Stimulated activated CD4-positive, alpha-beta T cell treated with anti-CD3 and anti-CD28 coated beads, Interleukin-2, amount 100 ng/mL, for 24 hours (primary cell): ENCODE measurements at places on chromosomes 11 and 22.

DNA sequence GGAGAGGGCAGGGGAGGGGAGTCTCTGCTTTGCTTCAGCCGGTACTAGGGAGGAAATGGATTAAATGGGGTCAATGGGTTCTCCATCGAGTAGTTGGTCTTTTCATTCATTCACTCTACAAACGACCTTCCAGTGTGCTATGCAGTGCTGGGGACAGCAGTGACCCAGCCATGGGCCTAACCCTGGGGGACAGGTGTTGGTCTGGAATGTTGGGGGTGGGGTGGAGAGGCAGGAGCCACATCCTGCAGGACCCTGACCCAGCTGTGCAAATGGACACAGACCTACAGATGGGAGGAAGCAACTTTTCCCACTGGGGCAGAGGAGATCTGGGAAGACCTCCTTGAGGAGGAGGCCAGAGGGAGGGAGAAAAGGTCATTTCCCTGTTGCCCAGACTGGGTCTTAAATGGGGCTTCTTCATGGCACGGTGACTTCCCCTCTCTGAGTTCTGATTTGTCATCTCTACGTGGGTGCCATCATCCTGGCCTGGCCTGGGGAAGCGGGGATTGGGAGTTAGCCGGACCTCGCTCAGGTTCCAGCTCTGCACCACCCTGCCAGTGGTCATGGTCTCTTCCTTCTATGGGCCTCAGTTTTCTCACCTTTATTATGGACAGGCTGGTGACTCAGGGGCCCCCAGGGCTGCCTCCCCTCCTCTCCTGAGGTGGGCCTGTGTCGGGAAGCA lies 2.0 kb downstream of the CYTH4 start:
- no peak for DNase-seq

DNA sequence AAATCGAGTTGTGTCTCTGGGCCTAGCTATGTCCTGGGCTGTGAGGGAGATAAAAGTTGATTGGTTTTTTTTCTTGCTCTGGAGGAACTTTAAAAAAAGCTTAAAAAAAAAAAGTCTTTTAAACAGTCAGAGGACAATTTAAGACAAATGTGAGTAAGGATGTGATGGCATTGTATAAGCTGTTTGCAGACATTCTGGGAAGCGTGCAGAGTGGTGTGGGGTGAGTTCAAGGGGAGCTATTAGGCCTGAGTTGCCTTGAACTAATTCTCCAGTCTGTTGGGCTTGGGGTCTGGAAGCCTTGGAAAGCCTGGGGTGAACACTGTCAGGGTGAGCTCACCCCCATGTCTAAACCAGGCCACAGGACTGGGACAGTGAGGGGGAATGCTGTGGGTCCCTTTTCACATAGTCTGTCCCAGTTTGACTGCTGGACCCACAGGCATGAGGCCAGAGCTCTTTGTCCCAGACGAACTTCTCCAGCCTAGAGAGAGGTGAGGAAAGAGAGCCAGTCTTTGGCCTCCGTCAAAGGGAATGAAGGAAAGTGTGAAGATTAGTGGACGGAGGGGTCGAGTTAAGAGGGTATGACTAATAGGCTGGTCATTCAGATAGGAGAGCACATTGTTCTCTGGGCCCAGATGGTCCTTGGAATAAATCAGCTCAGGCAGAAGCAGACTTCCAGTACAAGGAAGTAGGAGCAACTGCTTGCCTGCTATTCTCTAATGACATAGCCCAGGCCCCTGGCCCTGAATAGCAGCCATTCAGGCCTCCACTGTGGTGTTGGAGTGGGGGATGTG lies 76.4 kb upstream of the NNMT start:
- no peak for DNase-seq

DNA sequence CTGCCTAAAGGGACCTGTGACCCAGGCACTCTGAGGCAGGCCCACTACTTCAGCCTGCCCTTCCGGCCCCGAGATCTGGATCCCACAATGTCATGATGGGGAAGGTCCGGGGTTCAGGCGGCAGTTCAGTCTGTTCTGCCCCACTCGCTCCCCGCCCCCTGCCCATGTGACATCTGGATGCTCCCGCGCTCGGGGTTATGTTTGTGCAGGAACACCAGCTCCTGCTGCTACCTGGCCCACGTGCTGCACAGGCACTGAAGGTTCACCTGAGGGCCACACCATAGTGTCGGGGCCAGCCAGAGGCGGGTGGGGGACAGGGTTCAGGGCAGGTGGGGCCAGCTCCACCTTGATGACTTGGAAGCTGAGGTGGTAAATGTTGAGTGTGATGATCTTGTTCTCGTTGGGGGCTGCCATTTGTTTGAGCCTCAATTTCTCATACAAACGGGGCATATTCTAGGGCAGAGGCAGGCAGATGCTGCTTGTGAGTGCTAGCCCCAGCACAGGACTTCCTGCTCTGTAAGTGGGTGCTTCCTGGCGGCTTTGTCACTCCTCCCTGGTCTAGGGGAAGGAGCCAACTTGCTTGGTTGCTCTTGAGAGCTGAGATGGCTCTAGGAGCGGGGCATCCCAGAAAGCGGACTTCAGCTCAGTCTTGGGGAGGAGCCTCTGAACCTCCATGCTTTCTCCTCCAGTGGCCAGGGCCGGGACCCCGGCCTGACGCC lies 4.4 kb upstream of the SIPA1 start:
- no peak for DNase-seq

DNA sequence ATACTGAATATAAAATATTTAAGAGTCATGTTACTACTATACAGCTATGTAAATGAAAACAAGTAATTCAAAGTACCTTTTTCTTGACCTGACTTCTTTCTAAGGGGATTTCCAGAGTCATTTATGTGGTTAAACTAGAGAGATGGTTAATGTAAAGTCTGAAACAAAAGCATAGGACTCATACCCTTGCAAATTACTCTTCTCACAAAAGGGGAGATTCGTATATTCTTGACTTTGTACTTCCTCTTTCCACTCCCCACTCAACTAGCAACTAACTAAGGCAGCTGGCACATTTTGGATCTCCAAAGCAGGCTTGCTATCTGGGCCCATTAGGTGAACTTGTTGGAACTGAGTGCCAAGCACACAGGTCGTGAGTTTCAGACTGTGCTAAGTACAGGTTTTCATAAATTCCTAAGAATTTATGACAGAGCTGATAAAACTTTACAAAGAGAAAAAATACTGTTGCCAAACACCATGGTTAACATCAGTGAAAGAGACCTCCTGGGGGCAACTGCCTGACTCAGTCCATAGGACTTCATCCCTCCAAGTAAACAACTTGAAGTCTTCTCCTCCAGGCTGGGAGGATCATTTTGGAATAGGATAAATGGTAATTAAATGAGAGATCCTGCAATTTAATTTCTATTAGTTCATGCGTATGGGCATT lies 77.0 kb upstream of the DDI1 start:
- DNase-seq: no peak

DNA sequence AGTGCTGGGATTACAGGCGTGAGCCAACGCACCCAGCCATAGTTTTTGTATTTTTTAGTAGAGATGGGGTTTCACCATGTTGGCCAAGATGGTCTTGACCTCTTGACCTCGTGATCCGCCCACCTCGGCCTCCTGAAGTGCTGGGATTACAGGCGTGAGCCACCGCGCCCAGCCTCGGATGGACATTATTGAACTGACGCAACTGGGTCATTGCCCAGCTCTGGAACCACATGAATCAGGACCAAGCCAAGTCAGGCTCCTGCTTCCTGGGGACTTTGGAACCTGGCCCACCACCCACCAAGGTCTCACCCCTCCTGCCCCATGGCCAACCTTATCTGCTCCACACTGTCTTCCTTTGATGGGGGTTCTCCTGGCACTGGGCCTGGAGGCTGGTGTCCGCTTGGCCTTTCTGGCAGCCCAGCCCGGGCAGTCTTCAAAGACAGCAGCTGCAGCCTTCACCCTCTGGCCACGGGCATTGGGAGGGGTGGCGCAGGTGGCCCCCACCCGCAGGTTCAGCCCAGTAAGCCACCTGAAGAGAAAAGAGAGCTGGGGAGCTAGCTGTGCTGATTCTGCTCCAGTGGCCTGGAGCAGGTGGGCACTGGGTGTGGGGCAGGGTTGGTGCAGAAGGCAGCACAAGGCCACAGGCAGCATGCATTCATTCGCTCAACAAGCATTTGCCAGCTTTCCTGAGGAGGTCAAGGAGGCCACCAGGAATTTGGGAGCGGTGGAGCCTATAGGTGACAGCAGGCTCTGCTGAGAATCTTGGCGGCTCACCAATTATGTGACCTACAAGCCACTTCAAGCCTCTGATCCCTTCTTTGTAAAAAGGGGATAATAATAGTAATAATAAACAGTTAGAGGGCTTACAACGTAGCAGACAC lies 5.7 kb downstream of the CHADL start:
- no peak for DNase-seq

- DNase-seq: no peak
Measured at GRCh38 chr11:45388472-45388871, 102.3 kb upstream of the SYT13 start.

- no peak for DNase-seq
Measured at GRCh38 chr22:23649071-23649501, 17.0 kb upstream of the DRICH1 start.
